ENCODE measurements at places on chromosomes 1 and 21.
A peak's percentile ranks its signal among the peaks of the same experiment; 100 is the strongest.

DNA sequence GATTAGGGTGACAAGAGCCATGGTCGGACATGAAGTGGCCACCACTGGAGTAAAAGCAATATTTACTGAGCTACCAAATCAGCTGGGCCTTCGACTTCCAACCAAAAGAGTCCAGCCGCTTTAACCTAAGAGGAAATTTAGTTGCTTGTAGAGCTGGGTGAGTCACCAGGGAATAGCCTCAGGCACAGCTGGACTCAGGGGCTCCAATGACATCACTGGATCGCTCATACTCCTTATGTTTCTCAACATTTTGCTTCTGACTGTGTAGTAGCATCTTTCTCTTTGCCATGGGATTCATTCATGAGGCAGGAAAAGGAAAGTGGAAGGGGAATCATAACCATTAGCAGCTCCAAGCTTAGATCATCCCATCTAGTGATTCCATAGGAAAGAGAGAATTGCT is 664.4 kb downstream of the MATN1 start:
- DNase-seq = no peak

DNA sequence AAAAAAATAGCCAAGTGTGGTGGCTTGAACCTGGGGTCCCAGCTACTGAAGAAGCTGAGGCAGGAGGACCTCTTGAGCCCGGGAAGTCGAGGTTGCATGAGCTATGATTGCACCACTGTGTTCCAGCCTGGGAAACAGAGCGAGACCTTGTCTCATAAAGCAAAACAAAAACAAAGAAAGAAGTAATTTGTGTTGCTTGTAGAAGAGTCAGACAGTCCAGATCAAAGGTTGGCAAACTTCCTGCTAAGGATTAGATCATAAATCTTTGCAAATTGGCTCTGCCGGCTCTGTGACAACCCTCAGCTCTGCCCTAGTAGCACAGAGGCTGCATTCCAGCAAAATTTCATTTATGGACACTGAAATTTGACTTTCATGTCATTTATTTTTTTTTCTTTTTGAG is 19.0 kb upstream of the MFN2 start:
- DNase-seq = peak; percentile 86

DNA sequence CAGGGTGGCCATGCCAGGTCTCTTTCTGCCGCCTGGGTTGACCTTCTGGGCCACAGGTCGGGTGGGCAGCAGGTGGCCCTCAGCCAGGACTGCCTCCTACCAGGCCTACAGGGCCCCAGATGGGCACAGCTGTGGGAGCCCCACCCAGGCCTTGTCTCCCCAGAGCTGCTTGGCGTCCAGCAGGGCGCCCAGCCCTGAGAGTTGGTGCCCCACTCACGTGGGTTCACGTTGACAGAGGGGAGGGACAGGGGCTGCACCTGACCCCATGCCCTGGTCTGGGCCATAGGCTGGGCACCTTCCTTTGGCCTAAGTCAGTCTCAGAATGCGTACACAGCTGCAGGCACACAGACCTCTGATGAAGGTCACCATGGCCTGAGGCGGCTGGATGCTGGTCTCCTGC is 16.7 kb downstream of the PRDM16 start:
- DNase-seq = no peak

DNA sequence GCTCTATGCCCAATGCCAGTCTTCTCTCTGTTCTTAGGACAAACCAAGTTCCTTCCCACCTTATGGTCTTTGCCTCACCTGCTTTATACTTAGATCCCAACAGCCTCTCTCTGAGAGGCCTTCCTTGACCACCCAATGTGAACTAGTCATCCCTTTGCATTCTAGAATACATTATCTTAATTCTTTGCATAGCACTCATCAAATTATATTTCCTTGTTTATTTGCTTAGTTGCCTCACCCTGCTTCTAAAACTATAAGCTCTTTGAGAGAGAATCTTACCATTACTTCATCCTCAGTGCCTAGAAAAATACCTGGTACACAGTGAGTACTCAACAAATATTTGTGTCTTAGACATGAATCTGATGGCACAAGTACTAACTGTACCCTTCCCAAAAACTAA is 8.0 kb downstream of the PIGP start:
- DNase-seq = no peak

DNA sequence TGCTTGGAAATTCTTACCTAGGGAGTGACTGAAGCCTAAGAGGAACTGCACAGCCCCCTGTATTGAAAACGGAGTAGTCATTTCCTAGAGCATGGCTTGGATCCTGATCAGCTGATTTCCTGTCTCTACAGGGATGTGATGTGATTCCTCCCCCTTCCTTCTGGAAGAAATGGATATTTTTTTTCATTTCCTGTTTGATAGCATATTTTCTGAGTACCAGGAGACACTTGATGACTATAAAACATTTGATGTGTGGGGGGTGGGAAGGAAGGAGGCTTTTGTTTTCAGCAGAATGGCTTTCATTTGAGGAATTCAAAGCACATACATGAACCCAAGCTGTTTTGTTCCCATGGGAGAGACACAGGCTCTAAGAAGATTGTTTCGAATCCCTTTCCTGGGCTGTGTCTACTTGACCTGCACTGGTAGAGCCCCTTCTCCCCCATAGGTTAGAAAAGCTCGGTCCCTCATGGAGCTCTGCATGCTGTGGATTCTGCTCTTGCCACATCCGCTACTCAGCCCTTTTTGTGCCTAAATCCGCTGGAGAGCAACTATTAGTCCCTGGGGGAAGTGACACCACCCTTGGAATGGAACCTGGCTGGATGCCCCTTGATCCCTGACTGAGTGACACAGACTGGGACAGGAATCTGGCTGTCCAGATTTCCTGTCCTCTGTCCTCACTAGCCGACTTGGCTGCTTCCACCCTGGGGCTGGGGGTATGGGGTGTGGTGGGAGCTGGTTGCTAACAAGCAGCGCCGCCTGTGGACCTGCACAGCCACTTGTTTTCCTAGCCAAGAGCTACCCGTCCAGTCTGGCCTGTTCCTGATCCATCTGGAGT is 71.8 kb upstream of the MACF1 start:
- DNase-seq = peak; percentile 56

Data from globus pallidus (tissue), 1 donor.